ENCODE measurements at places on chromosomes 3 and 15.

DNA sequence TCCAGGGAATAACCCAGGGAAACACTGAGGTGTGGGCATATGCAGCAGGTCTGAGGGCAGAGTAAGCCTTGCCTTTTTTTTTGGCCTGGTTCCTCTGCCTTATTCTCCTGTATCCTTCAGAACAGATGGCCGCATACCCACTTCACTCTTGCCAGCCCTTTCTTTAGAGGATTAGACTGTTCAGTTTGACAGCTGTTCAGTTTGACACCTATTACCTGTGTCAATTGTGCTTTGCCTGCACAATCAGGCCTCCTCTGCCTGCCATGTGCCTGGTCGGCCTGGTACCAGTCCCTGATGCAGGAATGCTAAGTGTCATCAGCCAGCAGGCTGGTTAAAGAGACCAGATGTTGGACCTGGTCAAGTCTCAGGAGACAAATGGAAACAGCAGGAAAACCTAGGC lies 22.3 kb downstream of the TM6SF1 start:
- DNase-seq, result no peak

GRCh38 chr3:197175503-197175902 lies 122.9 kb downstream of the DLG1 start:
- no peak for DNase-seq

DNA sequence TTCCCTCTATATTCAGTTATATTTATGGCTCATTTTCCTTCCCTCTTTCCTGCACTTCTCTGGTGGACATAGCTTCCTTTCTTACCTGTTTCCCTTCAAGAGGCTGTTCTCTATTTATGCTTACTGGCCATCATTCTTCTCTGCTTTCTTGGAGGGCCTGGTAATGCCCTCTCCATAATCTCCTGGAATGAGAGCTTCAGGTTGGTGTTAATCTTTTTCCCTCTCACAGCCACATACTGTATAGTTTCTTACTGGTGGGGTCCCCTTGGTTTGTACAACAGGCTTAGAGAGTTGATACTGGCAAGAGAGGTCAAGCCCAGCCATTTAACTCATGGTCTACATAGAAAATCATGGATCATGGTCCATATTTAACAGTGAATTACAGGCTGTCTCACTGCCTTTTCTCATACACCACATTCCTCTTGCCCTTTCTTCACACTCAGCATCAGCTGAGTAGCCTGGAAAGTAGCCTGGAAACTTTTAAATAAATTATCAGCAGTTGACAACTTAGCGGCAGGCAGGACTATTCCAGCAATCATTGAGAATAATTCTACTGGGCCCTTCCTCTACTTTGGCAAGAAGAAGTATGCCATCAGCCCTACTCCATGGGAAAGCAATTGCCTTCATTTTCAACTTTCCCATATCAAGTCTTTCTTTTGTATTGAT lies 38.0 kb upstream of the DPH6 start:
- DNase-seq, result no peak

DNA sequence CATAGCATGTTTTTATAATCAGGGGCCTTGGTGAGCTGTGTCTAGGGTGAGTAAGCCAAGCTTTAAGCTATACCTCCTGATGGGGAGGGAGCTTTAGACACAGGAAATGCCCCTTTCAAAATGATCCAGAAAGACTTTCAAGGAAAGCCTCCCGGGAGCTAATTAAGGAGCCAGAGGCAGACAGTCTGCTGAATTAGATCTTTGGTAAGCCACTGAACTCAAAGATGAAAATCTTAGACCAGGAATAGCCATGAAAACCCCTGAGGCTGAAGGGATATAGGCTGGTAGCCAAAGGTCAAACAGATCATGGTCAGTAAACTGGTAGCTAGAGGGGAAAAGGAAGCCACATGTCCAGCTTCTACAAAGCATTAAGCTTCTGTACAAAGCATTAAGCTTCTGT lies 42.7 kb upstream of the GAP43 start:
- DNase-seq, result no peak
